ENCODE measurements at places on chromosomes 6 and 20.

- DNase-seq: no peak
Observed at GRCh38 chr6:44631968-44632367, 244.5 kb downstream of the CDC5L start.

- no peak for DNase-seq
Observed at GRCh38 chr6:98539741-98540140, 294.6 kb upstream of the POU3F2 start.

DNA sequence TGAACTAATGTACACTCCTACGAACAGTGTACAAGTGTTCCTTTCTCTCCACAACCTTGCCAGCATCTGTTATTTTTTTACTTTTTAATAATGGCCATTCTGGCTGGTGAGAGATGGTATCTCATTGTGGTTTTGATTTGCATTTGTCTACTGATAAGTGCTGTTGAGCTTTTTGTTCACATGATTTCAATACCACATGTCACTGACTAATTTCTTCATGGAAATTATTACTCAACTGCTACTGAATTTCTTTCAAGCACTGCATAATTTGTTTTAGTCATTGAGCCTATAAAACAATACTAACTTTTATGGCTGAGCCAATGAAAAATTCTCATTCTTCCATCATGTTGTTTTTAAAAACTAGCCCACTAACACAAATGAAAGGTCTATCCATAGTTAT lies 115.4 kb downstream of the FRK start:
- no peak for DNase-seq

DNA sequence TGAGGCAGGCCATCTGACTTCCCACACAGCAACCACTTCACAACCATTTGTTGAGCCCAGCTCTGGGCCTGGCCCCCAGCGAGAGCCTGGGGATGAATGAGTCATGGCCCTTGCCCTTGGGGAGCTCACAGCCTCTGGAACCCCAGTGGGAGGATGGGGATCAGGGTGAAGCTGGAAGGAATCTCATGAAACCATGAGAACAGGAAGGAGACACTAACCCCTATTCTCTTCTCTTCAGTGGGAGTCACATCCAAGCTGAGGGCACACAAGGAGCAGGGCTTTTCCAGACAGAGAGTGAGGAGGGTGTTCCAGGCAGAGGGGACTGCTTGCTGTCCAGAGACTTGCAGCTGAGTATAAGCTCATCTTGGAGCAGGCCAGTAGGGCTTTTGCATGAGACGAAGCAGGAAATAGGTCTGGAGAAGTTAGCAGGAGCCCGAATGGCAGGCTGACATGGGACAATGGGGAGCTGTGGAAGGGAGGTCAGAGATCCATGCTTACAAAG lies 7.5 kb downstream of the FOXS1 start:
- no peak for DNase-seq

DNA sequence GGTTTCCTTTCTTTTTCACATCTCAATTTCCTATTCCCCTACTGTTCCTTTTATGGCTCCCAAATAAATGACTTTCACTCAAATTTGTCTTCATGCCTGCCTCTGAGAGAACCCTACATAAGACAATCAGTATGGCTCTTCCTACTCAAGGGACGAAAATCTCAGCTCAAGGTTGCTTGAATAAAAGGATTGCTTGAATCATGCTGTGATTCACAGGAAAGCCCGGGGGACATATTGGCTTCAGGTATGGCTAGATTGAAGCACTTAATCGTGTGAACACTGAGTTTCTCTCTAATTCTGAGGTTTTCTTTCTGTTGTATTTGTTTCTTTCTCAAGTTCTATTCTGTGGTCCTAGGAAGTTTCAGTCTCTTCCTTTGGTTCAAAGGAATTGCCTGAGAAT lies 140.3 kb upstream of the SULF2 start:
- DNase-seq: no peak

DNA sequence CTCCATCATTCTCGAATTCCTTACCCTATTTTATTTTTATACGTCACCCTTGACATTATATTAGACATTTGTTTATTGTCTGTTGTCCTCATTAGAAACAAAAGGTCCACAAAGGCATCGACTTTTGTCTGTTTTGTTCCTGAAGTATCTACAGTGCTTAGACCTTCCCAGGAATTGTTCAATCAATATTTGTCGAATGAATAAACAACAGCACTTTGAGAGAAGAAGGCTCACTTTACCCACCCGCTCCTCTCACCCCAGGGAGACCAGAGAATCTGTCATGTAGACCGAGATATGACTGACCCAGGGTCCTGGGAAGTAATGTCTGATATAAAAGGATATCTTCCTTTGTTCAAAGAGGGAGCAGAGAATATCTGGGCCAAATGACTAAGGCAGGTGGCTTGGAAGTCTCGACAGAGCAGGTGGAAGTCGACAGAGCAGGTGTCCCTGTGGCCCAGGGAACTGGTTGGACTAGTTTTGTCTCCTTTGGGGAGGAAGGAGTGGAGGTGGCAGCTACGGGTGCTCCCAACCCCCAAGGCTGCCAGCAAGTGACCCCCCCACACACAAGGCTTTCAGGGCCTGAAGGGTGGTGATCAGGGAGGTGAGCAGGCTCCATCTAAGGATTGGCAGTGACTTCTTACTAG lies 14.8 kb upstream of the CHMP4B start:
- DNase-seq: no peak

DNA sequence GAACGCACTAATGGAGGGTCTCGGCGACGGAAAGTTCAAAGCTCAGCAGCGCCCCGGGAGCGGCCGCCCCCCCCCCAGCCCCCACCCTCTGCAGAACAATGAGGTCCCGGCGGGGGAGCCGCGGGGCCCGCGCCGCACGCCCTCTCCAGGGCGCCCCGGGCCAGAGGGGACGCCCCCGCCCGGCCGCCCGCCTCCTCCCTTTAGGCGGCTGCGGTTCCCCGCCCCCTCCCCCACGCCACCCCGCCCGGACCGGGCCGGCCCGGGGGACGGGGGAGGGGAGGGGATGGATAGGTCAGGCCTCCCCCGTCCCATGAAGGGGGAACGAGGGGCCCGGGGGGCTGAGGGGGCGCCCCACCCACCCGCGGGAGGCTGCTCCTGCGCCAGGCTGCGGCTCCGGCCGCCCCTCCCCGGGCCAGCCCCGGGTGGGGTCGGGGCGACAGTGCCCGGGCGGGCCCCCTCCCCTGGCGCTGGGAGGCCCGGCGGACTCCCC lies 1.5 kb downstream of the NOL4L start:
- DNase-seq: peak; percentile 26

DNA sequence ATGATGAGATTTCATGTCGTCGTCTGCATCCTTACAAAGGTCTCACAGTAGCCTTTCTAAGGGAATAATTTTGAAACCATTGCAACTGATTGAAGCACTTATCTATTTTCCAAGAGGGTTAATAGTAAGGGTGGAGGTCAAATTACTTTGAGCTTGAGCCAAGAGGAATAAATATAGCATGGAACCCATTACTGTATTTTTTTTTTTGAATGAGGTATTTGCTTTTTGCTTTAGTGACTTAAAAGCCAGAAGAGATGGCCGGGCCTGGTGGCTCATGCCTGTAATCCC lies 78.3 kb downstream of the SCAND1 start:
- DNase-seq: no peak

GRCh38 chr20:25269833-25270170 lies 21.9 kb downstream of the PYGB start:
- DNase-seq: no peak

DNA sequence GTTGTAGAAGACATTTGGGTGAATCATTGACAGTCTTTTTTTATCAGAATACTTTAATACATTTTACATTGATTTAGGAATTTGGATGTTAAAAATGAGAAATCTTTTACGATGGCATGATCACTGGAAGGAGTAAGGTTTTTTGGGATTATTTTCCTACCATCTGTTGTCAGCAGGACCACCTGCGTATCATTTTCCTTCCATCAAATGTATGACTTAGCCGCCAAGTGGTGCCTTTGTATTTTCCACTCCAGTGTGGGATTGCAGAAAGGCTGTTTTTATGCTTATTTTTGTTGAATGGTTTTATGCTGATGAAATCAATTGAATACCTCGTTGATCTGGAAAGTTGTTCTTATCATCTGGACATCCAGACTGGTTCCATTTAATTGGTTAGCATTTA lies 35.8 kb downstream of the AKAP12 start:
- DNase-seq: no peak

DNA sequence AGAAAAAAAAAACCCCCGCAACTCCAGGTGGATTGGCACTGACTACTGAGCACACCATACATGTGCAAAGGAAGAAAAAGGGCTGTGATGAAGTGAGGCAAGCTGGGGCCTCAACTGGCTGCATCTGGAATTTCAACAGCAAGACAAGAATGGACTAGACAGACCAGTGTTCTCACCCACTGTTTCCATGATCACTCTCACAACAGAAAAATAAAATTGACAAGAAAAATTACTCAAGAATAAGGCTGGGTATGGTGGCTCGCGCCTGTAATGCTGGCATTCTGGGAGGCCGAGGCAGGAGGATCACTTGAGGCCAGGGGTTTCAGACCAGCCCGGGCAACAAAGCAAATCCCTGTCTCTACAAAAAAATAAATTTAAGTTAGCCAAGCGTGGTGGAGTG lies 18.8 kb downstream of the ZNF217 start:
- no peak for DNase-seq

- no peak for DNase-seq
Observed at GRCh38 chr6:20921578-20921977, 387.3 kb downstream of the CDKAL1 start.

- DNase-seq: no peak
Observed at GRCh38 chr6:150025201-150025917, at the start of gene RAET1L. Gene RAET1L (minus strand): TSS chr6:150025532. CDS start chr6:150025471, 61 bp downstream.

DNA sequence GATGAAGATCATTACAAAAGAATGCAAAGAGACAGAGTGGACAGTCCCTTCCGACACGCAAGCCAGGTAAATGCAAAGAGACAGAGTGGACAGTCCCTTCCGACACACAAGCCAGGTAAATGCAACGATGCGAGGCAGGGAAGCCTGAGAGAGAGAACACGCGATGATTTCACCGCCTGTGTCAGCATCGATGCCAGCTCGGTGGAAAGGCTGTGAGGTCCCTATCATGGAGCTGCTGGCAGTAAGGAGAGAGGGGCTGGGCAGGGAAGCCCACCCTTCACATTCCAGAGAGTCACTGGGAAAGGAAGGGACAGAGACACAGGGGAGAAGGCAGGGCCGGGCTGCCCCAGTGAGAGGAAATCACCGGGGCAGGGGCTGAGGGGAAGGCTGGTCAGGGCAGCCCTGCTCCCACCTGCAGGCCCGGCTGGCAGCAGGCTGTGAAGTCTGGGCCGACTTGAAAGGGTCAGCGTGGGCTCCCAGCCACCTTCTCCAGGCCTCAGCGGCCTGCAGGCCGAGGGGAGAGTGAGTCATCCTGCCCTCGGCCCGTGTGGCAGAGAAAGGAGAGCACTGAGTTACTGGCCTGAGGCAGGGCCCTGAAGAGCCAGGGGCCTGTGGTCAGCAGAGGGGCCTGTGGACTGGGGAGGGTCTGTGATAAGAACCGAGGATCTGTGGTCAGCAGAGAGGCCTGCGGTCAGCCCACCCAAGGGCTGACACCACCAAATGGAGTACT lies 80.4 kb downstream of the DACT2 start:
- DNase-seq: no peak

DNA sequence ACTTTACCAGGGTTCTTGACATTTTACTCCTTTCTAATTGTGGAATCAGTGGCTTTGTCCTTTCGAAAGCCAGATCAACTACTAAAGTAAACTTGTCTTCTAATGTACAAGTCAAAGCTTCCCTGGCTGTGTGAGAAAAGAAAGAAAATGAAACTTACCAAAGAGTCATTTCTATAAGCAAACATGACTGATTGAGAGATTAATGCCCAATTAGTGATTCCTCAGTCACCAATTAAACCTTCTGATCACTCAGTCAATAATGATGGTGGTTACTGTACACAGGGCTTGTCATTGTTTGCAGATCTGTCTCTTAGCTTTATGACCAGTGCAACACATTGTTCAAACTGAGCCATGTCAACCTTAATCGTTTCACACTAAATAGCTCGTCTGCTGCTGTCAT lies 1168.4 kb upstream of the CITED2 start:
- no peak for DNase-seq

GRCh38 chr6:30656513-30656912 lies 9.6 kb downstream of the C6orf136 start:
- no peak for DNase-seq

DNA sequence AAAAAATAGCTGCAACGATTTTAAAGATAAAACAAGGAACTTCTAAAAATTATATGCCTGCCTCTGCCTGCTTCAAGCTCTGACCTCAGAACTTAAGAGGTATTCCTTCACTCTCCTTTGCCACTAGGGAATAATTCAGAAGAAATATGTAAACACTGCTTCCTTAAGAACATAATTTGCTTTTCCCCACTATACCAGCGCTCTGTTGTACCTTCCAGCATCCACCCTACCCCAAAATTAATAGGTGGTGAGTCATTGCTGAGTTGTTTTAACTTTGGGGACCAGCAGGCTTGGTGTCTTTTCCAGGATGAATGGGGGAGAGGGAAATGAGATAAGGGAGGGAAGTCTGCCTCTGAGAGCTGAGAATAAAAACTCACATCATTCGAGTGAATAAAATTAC lies 107.7 kb upstream of the ATXN1 start:
- no peak for DNase-seq

DNA sequence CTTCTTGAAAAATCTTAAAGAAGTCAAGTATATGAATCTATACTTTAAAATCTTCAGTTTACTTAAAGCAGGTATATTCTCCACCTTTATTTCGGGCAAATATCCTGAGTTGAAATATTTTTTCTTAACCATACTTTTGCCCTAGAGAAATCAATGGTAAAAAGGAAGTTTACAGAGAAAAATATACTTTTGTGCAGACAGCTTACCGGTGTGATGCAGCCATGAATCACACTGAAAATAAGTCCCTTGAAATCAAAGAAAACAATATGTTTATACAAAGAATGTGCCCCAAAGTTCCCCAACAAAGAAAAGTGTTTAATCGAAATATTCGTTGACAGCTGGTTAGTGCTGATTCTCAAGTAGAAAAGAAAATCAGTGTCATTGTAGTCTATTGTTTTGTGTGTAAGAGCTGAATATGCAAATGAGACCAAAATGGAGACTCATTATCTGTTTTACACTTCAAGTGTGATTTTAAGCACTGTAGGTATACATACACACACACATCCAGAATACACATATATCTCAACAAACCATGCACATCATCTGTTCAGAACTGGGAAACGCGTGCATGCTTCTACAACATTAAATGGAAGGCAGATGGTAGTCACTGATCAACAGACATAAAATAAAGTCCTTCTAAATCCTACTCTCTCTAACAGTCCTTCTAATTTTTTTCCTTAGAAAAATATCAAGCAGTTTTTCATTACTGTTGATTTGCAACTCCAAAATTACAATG lies 73.3 kb downstream of the BTBD9 start:
- DNase-seq: no peak

DNA sequence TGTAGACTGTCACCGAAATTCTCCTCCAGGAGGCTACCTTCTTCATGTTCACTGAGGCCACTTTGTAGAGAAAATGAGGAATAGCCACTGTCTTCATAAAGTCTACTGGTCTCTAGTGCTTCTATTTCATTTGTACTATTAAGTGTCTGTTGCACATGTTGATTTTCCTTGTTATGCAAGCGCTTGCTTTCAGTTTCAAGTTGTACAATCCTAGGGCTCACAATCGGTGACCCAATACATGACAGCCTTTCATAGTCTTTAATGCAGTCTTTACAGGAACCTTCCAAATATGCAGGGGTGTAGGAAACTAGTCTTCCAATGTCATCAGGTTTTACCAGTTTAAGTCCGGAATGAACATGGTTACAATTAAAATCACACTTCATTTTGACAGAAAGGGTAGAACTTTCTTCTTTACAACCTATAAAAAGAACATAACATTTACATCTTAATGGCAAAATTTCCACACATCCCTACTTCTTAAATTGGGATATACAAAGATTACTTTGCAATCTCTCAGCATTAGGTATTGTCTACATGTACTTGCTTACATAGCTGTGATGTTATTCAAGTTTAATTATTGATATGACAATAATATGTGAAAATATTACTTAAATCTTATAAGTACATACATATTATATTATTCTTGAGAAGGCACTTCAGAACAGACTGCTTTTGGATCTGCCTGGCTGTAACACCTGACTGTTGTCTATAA lies 7.5 kb downstream of the FBXO5 start:
- no peak for DNase-seq
